ENCODE measurements at places on chromosomes 3 and 15. TPM values are rescaled to one million over a fixed set of nuclear protein-coding genes. Genes with fewer than 3 reads are reported as not detected.

DNA sequence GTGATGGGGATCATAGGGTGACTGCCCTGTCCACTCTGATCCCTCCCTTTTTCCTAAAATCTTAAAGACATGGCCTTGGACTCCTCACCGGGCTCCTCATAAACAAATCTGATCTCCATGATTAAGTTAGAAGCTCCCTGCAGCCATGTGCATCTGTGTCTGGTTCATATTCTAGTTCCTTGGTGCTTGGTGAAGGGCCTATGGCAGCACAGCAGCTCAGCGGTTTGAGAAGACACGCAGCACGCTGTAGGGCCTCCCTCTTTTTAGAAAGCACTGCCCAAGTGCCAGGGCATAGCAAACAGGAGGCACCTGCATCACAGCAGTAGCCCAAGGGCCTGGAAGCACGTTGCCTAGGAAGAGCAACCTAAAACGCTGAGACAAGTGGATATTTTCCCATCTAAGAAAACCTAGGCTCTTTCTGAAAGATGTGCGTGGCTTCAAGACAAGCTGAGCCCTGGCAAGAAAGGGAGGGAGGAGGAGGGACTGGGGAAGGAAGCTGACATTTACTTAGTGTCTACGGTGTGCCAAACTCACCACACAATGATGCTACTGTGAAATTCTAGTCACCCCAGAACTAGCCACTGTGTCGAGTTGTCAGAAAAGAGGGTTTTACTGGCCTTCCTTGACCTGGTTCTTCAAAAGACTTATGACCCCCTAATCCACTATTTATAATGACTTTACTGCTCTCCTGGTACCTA is 14.9 kb upstream of the ULK3 start:
- DNase-seq, result no peak

GRCh38 chr3:31106204-31106603 is 211.7 kb upstream of the GADL1 start:
- no peak for DNase-seq

GRCh38 chr15:80970018-80970657 is 19.5 kb downstream of the MESD start:
- peak; percentile 67 for DNase-seq

- no peak for DNase-seq
Observed at GRCh38 chr3:119194237-119195150, 21.1 kb downstream of the UPK1B start.

The MYH15 gene
- not detected for total RNA-seq

The ARHGEF26 gene
- total RNA-seq, result 56.7 TPM

The SPTBN5 gene
- 7.1 TPM for total RNA-seq
